ENCODE measurements at places on chromosomes 3 and 15.

DNA sequence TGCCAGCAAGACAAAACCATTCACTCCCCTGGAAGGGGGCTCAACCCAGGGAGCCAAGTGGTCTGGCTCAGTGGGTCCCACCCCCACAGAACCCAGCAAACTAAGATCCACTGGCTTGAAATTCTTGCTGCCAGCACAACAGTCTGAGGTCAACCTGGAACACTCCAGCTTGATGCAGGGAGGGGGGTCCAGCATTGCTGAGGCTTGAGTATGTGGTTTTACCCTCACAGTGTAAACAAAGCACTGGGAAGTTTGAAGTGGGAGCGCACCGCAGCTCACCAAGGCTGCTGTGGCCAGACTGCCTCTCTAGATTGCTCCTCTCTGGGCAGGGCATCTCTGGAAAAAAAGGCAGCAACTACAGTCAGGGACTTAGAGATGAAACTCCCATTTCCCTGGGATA lies 81.7 kb downstream of the MSL2 start:
- no peak for DNase-seq

DNA sequence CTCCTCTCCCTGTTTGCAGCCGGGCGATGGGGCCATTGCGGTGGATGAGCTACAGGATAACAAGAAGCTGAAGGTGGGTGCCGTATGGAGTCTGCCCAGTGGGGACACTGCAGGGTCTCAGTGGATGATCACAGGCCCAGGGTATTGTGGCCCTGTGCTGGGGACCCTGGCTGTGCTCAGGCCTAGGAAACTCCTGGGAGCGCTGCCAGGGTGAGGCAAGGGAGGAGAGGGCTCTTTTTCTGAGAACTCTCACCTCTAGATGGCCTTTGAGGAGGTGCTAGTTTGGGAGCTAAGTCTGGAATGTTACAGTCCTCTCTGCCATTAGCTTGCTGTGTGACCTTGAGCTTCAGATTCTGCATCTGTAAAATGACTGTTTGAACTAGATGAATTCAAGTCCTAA lies 16.4 kb downstream of the SLC24A1 start:
- DNase-seq: no peak

- DNase-seq: no peak
Observed at GRCh38 chr3:40240921-40241320, 68.6 kb upstream of the EIF1B start.

GRCh38 chr15:58549013-58549784 lies 117.4 kb downstream of the LIPC start:
- DNase-seq: no peak

GRCh38 chr3:154954757-154955156 lies 125.4 kb upstream of the MME start:
- no peak for DNase-seq

DNA sequence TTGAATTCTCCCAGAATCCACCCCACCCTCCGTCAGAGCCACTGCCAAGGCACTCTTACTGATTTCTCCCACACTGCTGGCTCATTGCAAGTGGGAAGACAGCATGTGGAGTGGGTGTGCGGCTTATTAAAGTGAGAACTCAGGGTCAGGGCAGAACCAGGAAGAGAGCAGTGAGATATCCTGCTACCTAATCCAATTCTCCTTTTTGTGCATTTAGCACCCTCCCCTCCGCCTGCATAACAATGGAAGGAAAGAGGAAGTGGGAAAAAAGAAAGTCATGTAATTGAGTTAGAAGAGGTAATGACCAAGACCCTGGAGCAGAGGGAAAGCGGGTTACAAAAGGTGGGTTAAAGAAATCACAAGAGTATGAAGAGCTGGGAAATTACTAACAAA lies 27.8 kb upstream of the PIK3CB start:
- no peak for DNase-seq

DNA sequence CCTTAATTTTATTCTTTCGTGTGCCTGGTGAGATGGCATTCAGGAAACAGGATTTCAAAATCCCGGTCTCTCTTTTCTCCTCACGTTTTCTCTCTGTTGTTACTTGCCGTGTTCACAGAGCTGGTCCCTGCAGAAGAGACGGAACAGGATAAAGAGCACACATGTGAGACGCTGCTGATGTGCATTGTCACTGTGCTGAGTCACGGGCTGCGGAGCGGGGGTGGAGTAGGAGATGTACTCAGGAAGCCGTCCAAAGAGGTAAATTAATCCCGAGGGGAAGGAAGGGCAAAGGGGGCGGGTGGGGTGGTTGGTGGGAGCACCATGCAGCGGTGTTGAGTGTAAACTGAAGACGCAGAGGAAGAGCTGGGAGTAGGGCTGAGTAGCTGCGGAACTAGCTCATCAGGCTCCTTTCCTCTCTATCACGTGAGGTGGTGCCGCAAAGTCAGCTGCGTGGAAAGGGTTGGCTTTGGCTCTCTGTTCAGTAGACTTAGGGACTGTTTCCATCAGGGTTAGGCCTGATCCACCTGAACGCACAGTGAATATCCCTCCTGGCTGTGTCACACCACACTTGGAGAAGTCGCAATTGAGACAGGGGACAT lies 164.8 kb upstream of the BHLHE40 start:
- no peak for DNase-seq
